ENCODE measurements at places on chromosomes 5 and 9.
A peak's percentile ranks its signal among the peaks of the same experiment; 100 is the strongest.

- DNase-seq, result no peak
Measured at GRCh38 chr9:120841930-120842684, 615 bp downstream of the PSMD5 start.

DNA sequence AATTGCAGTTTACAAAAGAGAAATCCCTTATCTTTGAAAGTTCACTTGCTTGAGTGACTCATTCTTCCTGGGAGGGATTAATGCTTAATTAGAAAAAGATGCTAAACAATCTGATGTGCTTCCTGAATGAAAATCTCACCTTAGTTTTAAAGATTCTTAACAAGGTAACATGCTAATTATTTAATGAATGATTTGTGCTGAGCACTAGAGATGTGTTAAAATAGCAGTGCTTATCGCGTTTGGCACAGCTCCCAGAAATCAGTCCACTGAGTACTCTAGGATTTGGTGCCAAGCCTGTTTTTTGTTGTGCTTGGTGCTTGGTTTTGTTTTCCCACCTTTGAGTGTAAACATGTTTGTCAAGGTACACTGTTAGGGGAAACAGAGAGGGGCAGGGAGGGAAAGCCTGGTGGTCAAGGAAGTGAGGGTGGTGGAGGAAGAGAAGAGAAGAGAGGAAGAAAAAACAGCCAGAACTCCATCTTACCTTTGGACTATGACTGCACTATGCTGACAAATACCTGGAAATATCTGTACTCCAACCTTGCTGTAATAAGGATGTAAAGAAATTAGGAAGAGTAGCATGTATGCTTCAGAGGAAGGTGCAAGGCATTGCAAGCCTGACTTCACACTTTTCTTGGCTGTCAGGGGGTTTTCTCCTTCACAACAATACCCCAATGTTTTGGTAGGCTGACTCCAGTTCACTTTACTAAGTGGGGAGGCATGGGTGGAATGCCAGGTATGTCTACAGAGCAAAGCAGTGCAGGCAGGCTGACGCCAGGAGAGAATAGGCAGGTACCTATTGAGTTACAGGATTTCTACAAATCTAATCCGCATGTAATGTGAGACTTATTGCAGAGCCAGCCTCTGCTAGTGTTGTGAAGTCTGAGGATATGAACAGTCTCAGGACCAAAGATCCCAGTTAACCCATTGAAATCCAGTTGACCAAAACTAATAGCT is 157.2 kb upstream of the ISL1 start:
- DNase-seq, result peak; percentile 36

- DNase-seq, result no peak
Measured at GRCh38 chr5:104327801-104328200, 765.2 kb upstream of the NUDT12 start.

- no peak for DNase-seq
Measured at GRCh38 chr5:99187611-99188010, 258.8 kb upstream of the CHD1 start.

GRCh38 chr9:96177005-96177718 is 124.8 kb downstream of the HSD17B3 start:
- peak; percentile 74 for DNase-seq

DNA sequence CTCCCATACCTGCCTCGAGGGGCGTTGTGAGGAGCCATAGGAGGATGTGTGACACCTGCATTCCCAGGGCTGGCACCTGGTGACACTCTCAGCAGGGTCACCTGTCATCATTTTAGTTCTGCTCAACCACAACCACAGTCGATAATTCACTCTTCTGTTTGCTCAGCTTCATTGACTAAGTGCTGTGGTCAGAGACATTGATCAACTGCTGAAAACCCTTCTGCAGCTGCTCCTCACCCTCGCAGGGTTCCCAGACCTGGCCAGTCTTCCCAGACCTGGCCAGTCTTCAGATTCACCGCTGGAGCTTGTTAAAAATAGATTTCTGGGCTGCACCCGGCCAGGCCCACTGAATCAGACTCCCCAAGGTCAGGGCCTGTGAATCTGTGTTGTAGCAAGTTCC is 92.8 kb downstream of the MVB12B start:
- no peak for DNase-seq

GRCh38 chr5:127275641-127276193 is 14.9 kb upstream of the MEGF10 start:
- DNase-seq, result no peak

DNA sequence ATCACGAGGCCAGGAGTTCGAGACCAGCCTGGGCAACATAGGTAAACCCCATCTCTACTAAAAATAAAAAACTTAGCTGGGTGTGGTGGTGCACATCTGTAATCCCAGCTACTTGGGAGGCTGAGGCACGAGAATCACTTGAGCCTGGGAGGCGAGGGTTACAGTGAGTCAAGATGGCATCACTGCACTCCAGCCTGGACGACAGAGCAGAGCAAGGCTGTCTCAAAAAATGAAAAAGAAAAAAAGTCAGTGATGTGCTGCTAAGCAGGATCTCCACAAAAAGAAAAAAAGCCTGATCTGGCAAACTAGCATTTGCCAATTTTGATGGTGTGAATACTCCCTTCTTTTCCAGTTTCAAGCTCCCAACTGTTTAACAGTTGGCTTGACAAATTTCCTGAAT is 21.9 kb downstream of the F2R start:
- no peak for DNase-seq

- DNase-seq, result peak; percentile 46
Measured at GRCh38 chr5:172769616-172770373, 1.2 kb downstream of the DUSP1 start.

- no peak for DNase-seq
Measured at GRCh38 chr5:38593959-38594358, 37.5 kb upstream of the LIFR start.

DNA sequence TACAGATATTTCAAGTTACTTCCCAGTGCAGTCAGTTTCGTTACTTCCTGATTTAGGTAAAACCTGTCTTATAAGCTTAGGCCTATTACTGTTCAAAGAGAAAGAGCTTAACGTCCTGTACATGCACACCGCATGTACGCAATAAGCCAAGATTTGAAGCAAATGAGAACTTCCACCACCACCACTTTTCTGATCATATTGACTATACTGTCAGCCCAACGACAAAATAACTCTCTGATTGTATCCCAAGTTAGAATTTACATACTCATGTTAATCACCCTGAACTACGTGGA is 5.1 kb downstream of the NFIB start:
- DNase-seq, result no peak
